ENCODE measurements at places on chromosomes 4 and X.

GRCh38 chr4:176779421-176779820, 13.3 kb downstream of the VEGFC start:
- DNase-seq = no peak

- DNase-seq = no peak
These were observed 123.3 kb downstream of the ARHGEF9 start for GRCh38 chrX:63661676-63662075.

DNA sequence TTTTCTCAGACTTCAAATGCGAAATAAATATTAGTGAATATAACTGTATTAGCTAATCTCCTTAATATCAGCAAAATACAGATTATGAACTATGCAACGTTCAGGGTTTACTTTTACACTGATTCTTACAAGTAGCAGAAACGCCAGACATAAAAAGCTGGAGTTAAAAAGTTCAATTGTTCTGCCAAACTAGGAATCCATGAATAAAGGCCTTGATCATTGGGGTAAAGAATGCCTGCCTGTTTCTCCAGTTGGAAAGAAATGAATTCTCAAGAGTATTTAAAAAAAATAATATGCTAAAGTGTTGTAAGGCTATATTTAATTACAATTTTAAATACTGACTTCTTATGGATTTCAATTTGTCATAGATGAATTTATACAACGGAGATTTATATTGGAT, 612.2 kb downstream of the DMD start:
- DNase-seq = no peak

GRCh38 chr4:142519342-142519741, 326.8 kb downstream of the INPP4B start:
- no peak for DNase-seq

GRCh38 chr4:185112104-185112503, 31.0 kb upstream of the SLC25A4 start:
- no peak for DNase-seq

GRCh38 chr4:168574581-168575295, 77.9 kb downstream of the PALLD start:
- no peak for DNase-seq

DNA sequence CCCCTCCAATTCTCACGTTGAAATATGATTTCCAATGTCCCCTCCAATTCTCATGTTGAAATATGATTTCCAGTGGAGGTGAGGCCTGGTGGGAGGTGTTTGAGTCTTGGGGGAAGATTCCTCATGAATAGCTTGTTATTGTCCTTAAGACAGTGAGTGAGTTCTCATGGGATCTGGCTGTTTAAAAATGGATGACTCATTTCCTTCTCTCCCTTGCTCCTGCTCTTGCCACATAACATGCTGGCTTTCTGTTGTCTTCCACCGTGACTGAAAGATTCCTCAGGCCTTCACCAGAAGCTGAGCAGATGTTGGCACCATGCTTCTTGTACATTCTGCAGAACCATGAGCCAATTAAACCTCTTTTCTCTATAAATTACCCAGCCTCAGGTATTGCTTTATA, 346.8 kb upstream of the TECRL start:
- no peak for DNase-seq

DNA sequence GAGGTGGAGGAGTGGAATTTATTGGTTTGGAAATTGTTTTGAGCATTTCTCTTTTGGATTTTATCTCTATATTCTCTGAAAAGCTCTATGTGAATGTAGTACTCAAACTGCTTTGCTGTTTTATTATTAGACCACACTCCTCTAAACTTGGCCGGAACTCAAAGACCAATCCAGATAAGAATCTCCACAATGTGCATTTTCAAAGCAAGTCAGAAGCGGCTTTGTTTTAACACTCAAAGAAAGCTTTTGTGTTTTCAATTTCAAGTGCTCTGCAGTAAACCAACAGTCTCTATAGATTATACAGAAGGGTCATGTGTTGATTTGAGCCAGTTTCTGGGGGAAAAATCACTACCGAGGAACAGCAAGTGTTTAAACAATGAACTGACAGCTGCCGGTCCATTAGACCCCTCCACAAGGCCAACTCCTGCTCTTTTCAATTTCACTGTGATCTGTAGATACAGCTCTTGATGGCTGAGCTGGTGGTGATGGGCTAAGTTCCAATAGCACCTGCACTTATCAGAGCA, 79.4 kb downstream of the FTHL17 start:
- no peak for DNase-seq

- no peak for DNase-seq
These were observed 600.6 kb downstream of the ANKRD50 start for GRCh38 chr4:124111922-124112321.

- no peak for DNase-seq
These were observed 2.5 kb downstream of the DDIT4L start for GRCh38 chr4:100187781-100188180.

- no peak for DNase-seq
These were observed 13.3 kb downstream of the CXCR3 start for GRCh38 chrX:71604796-71605568.
